CD4-positive, alpha-beta T cell treated with Interleukin-4 for 1 hour (primary cell): ENCODE measurements at places on chromosomes 2 and 18.
A peak's percentile ranks its signal among the peaks of the same experiment; 100 is the strongest.

GRCh38 chr2:127419112-127419430 is 844 bp downstream of the PROC start:
- no peak for DNase-seq

- DNase-seq, result no peak
Measured at GRCh38 chr18:48017635-48018034, 87.2 kb upstream of the SMAD2 start.

DNA sequence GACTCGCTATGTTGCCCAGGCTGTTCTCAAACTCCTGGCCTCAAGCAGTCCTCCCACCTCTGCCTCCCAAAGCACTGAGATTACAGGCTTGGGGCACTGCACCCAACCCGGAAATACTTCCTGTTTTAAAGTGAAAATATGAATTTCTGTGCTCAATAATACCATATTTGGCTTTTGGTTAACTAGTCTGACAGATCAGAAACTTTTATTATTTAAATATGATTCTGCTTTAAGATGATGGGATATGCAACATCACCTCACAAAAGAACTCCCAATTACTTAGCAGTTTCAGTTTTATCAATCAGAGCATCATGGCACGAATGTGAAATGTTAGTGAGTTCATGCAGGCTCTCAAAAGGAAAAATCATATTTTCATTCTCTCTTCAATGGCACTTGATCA is 120.6 kb downstream of the PTRHD1 start:
- no peak for DNase-seq

GRCh38 chr18:38445804-38446145 is 880.2 kb upstream of the CELF4 start:
- no peak for DNase-seq

DNA sequence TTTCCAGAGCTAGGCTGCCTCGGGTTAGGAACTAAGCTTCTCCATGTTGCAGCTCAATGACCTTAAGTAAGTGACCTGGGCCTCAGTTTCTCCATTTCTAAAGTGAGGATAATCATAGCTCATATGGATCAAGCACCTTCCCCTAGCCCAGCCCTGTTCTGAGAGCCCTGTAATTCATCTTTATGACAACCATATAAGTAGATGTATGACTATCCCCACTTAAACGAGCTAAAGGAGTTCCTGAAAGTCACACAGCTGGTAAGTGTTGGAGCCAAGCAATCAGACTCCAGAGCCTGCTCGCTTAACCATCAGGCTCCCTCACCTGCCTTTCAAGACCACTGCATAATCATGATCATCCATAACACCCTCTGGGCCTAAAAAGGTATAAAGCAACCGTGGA is 135.4 kb downstream of the SP3 start:
- DNase-seq, result no peak

DNA sequence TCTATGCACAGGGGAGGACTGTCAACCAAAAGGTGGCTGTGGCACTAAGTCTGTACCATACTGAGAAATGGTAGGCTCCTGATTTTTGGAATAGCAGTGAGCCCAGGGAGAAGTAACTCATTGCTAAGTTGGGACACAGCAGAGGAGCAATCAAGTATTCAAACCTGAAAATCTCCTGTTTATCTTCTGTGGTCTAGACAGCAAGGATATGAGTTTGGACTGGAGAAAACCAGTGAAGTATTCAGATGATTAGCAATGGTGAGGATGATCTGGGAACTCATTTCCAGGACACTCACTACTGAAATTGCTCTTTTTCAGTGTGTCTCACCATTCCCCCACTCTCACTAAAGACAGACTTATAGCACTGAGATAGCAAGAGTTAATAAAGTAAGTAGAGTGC is 112.0 kb downstream of the GULP1 start:
- no peak for DNase-seq

- DNase-seq, result no peak
Measured at GRCh38 chr2:10369269-10370255, 66.9 kb downstream of the HPCAL1 start.

- DNase-seq, result peak; percentile 69
Measured at GRCh38 chr2:225052703-225053102, 10.4 kb upstream of the DOCK10 start.

DNA sequence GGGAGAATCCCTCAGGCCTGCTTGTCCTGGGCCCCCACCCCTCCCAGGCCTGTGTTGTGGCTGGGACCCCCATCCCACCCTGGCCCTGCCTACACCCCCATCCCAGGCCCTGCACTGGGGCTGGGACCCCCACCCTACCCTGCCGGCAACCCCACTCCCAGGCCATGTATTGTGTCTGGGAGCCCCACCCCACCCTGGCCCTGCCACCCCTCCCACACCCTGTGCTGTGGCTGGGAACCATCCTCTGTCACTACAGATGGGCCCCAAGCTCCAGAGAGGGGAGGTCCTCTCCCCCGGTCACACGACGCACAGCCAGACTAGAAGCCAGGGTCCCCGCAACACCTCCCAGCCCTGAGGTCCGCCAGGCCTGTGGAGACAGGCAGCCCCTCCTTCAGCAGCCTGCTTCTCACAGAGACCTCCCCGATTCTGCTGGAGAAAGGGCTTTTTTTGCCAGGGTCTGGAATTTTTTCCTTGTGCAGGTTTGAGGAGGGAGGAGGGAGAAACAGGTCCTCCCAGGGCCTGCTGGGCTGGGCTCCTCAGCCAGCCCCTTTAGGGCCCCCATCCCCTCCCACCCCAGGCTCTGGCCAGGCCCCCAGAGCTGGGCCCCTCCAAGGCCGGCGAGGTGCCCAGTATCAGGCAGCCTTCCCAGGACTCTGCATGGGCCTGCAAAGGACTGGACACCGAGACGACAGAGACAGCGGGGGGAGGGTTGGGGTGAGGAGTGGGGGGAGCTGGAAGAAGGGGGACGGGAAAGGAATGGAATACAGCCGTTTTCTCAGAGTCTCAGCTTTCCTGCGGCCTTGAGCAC is 28.0 kb downstream of the KIF1A start:
- no peak for DNase-seq

DNA sequence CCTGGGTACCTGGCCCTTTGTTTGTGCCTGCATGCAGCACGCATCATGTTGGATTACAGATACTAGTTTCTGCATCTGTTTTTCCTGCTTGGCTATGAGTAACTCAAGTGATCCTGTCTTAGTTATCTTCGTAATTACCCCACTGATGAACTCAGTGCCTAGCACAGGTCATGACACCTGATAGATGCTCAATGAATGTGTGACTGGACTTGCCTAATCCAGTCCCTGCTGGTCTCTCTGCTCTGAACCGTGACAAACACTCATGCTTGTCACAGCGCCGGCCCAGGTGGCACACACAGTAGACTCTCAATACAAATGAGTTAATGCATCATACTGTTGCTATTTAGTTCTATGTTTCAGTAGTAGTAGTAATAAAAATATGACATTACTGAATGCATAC is 31.2 kb upstream of the NTSR2 start:
- DNase-seq, result no peak
